ENCODE measurements at places on chromosomes 16 and 17.
A peak's percentile ranks its signal among the peaks of the same experiment; 100 is the strongest.

- DNase-seq: no peak
Observed at GRCh38 chr16:67157892-67158635, 1.6 kb downstream of the TRADD start.

DNA sequence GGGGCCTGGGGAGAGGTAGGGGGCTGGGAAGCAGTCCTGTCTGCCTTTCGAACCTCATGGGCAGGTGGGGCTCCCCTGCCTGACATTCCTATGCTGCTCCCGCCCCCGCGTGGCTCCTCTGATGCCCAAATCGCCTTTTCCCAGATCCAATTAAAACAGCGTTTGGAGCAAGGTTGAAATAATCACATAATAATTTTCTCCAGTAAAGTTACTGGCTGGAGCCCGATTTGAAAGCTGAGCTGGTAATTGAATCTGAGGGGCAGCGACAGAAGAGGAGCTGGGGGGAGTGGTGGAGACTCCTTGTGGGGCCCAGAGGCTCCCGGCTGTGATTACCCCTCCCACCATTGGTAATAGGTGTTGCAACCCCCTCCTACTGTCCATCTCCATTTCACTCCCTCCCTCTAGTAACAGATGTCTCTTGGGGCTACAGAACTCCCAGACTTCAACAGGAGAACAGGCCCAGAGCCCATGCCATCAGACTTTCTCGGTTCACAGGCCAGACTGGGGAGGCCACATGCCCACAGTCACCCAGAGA lies 38.9 kb upstream of the C1QL1 start:
- DNase-seq: no peak

DNA sequence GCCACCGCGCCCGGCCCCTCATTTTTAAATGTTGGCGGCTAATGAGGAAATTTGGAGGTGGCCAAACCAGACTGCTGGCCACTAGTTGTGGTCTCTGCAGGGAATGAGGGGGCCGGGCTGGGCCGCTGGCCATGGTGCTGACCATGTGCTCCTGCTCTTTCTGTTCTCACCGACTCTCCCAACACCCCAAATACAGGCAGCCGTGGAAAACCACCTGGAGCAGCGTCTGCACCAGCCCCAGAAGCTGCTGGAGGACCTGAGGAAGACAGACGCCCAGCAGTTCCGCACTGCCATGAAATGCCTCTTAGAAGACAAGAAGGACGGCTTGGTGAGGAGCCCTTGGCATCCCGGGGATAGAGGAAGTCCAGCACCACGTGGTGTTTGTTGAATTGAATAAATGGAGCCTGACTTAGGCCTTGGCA lies 21.3 kb downstream of the OTOA start:
- DNase-seq: no peak

GRCh38 chr17:51442088-51442865 lies 181.9 kb downstream of the UTP18 start:
- no peak for DNase-seq

- DNase-seq: no peak
Observed at GRCh38 chr17:17411692-17412091, 65.1 kb upstream of the MED9 start.

DNA sequence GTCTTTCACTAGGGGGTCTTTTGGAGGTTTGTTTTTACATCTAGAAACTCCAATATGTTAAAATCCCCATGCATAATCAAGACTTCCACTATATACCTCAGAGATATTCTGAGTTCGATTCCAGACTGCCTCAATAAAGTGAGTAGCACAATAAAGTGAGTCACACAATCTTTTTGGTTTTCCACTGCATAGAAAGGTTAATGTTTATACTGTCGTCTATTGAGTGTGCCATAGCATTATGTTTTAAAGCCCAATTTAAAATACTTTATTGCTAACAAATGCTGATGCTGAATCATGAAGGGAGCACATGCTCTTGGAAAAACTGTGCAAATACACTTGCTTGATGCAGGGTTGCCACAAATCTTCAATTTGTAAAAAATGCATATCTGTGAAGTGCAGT lies 227.5 kb upstream of the ZFHX3 start:
- no peak for DNase-seq

DNA sequence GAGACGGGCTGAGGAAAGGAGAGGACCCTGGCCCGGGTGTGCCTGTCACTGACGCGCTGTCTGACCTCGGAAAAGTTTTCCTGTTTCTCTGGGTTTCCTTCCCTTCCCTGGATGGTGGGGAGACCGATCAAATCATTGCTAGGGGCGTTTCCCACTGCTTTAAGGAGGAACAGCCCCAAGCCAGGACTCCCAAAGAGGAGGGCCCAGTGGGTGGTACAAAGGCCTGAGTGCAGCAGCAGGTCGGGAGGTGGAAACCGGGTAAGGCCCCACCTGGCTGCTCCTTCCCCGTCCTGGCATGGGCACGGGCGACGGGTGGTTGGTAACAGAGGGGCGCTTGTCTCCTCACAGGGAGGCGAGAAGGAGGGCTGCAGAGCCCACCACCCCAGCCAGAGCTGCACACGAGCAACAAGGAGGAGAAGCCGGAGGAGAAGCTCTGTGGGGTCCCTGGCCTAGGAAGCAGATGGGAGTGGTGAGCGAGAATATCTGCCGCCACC lies 2.2 kb downstream of the SRL start:
- no peak for DNase-seq

- DNase-seq: no peak
Observed at GRCh38 chr16:29808219-29808900, 2.0 kb downstream of the MAZ start.

DNA sequence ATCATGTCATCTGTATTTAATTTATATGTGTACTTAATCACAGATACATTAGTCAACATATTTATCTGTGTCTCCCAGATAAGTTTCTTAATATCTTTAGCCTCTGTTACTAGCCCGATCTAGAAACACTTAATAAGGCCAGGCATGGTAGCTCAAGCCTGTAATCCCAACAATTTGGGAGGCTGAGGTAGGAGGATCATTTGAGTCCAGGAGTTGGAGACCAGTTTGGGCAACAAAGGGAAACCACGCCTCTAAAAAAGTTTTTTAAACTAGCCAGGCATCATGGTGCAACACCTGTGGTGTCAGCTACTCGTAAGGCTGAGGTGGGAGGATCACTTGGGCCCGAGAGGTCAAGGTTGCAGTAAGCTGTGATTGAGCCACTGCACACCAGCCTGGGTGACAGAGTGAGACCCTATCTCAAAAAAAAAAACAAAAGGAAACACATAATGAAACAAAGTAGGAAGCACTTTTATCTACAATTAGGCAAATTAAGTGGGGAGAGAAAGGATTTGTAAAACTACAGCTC lies 9.4 kb downstream of the SKA2 start:
- DNase-seq: no peak

GRCh38 chr17:68694791-68695485 lies 93.8 kb upstream of the FAM20A start:
- DNase-seq: peak; percentile 33

DNA sequence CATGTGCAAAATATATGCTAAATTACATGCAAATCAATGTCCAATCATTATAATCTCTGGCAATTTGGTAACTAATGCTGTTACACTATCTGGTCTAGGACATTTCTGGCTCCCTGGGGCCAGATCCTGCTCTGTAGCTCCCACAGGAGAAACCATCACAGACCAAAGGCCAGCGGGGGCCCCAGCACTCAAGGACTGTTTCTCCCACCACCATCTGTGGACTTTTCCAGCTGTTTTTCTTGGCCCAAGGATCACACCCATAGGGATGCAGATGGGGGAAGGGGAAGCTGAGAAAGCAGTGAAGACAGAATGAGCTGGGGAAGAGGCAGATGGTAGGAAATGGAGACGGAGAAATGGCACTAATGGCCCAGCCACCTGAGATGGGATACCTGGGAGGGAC lies at the start of gene HIGD1B:
TSS of gene HIGD1B (plus strand) at position 298 of the 400 bp plus-strand sequence. CDS start 270 bp downstream, outside the sequence.
- DNase-seq: no peak

- DNase-seq: no peak
Observed at GRCh38 chr16:12629271-12629670, 174.4 kb downstream of the CPPED1 start.

GRCh38 chr16:2275476-2276367 lies 7.8 kb upstream of the RNPS1 start:
- no peak for DNase-seq
